HuH-7.5 (cell line): ENCODE measurements at places on chromosomes 16 and 17.

DNA sequence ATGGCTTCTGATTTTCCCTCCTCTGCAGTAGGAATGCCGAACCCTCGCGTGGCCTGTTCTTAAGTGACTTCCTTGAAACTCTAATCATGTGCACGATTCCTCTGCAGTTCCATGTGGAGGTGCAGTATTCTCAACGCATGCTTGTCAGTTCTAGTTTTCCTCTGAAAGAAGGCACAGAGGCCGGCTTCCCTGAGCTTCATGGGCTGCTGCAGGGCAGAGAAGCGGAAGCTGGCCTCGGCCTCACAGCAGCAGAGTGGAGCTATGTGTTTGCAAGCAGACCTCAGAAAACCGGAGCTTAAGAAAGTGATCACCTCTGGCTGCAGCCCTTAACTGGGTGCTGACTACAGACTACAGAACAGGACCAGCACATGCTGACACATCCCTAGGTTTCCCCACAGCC lies 500.7 kb downstream of the GRIN2A start:
- DNase-seq, result no peak

DNA sequence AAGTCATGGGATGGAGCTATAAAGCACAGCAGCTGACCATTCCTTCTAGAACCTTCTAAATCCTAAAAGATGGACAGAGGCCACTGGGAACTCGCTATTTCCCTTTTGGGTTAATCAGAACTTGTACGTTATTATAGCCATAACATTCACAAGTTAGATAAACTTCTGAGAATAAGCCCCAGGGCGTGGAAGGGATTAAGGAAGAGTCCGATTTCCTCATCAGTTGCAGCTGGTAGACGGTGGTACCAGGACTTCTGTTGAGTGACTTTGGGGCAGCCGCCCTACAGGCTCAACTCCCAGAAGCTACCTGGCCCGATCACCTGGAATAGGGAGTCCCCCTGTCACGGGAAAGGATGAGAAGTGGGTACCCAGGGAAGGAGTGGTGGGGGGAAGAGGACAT lies 370.1 kb upstream of the ZFHX3 start:
- no peak for DNase-seq

DNA sequence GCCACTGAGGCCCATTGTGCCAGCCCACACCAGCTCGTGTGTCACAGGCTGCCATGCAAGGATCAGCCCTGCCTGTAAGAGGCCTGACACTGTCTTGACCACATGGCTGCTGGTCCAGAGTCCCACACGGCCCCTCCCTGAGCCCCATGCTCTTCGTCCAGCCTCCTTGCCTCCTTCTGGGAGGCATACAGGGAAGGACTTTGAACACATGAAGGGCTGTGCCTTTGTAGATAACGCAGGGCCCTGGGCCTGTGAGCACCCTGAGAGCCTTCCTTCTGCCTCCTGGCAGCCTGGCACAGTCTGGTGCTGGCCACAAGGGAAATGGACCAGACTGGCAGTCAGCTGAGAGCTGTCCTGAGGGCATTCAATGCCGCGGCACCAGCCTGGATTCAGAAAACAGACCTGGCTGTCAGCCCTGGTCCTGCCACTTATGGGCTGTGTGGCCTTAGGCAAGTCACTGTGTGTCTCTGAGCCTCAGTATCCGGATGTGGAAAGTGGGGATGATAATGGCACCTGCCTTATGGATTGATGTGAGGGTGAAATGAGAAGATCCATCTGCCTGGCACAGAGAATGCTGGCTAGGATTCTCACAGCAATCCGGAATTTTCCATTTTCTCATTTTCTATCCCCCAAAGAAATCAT lies 19.2 kb upstream of the SPNS2 start:
- no peak for DNase-seq

DNA sequence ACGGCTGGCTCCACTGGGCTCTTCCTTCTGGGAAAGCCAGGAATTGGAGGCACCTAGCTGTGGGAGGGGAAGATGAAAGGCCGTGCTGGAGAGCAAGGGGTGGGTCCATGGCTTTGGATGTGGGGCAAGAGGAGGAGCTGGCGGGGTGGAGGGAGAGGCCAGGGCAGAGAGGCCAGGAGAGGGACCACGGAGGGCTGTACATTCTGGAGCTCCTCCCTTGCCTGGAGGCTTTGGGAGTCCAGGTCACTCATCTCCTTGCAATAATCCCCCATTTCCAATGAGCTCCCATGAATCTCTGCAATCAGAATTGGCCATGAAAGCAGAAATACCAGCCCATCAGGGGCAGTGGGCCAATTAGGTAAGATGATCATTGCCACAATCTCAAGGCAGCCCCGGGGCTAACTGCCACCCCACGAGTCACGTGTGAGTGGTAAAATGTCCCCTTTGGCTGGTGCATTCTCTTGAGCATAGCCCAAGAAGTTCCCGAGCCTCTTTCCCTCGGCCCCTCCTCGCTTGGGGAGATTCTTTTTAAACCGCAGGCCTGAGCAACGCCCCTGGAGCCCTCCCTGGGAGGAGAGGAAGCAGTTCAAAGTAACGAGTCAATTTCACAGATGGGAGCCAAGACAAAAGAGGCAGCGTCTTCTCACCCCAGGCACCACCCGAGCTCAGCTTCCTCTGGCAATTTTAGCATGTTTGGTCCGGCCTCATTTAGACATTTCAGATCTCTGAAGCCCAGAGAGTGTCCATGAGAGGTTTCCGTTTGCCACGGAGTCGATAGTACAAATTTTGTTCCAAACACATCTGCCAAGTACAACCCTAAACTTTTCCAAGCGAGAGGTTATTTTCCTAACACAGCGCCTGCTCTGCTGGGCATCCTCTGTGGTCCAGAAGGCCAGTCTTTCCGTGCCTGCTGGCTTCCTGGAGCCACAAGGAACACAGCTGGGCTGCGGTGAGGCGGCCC lies 13.4 kb downstream of the RTN4RL1 start:
- no peak for DNase-seq

DNA sequence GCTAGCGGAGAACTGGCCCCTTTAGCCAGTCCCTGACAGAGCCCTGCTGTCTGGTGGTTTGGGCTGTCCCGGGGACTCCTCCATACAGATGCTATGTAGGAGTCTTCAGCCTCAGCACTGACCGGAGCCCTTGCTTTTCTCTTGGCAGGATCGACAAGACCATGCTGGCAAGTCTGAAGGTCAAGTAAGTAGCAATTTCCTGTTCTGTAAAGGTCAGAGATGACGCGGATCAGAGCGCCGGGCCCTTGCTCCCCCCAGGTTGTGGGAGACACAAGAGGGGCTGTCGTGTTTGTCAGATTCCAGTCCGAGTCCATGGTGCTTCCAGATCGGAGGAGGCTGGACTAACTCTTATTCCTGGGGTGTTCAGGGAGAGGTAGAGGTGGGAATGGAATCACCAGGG lies 4.1 kb downstream of the RAP1GAP2 start:
- DNase-seq, result no peak

DNA sequence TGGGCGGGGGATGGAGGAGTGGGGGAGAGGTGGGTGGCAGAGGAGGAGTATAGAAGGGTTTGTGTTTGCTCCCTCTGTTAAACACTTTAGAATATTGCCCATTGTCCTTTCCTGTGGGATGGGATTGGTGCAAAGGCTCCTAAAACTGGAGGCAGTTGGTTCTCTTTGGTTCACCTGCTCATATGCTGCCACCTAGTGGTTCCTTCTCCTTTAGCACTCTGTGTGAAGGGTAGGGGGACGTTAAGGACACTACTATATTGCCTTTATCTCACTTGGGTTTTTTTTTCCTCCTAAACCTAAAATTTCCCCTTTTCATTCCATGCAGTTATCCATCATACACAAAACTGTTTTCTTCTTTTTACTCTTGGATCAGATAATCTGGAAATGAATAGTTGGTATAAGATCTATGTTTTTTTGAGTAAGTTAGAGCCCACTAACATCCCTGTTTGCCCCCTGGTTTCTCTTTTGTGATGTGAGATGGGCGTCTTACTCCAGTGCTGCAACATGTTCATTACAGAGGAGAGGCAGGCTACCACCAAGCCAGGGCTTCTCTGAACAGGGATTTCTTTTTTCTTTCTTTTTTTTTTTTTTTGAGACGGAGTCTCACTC lies 23.8 kb downstream of the SNX11 start:
- DNase-seq, result peak; percentile 61

DNA sequence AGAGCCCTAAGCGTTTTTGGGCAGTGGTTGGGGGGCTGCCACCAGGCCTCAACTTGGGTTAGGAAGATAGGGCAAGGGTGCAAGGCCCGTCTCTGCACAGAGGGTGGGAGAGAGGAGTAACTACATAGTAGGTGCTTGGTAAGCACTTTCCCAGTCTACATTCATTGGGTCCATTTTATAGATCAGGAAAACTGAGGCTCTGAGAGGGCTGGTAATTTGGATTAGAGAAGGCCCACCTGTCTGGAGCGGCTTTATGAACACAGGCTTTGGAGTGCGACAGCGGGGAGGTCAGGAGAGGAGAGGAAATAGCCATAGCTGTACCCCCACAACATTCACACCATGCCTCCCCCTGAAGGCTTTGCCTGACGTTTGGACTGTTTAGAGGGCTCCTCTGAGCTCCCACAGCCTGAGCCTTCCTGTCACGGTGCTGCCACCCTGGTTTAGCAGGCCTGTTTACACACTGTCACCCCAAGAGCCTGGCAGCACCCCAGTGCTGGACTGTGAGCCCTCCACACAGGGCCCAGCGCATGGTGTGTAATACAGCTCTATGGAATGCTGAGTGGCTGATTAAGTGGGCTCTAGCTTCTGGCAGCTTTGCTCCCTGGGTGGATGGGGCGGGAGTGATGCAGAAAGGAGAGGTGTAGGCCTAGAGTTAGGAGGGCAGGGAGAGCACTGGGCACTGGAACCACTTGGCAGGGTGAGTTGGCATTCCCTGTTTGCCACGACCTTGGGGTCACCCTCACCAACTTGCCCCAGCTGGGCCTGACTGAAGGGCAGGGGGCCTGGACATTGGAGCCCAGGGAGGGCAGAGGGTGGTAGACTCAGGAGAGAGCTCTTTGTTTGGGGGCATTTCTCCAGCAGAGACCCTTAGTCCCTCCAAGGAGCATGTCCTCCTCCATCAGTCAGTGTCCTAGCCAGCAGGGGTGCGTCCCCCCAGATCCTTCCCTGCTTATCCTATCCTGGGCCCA lies 73.7 kb downstream of the RAI1 start:
- no peak for DNase-seq
